ENCODE measurements at places on chromosomes 13 and 19.

GRCh38 chr19:11749751-11750150 lies 11.0 kb upstream of the ZNF823 start:
- no peak for DNase-seq

- no peak for DNase-seq
These were observed 59.0 kb upstream of the SCEL start for GRCh38 chr13:77476456-77476855.

- DNase-seq, result no peak
These were observed 10.9 kb downstream of the B3GNT8 start for GRCh38 chr19:41416194-41416674.

DNA sequence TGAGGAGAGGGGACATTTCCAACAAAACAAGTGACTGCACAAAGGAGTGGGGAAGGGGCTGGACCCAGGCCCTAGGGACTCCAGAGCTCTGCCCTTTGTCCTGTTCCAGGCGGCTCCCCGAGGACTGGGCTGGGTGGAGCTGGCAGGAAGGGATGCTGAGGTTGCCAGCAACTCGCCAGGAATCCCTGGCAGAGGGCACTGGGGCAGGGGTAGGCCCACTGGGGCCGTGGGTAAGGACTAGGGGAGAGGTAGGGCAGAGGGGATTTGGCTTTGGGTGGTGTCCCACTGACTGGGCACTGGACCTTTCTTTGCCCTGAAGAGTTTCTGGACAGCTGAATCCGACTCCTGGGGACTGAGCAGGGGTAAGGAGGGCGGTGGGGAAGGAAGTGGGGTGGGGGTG lies 7.9 kb downstream of the LIPE start:
- no peak for DNase-seq
